Activated T-helper 1 cell treated with anti-CD3 and anti-CD28 coated beads, Interleukin-12 subunit alpha, Interleukin-12 subunit beta, Interleukin-2, Interleukin-4 antibody, amounts not matched to agents 30 ng/mL and 10 ng/mL and 1 ng/mL, durations not matched to agents 14 hours and 24 hours and 36 hours (primary cell): ENCODE measurements at places on chromosomes 16 and 17. TPM values are rescaled to one million over a fixed set of nuclear protein-coding genes. Genes with fewer than 3 reads are reported as not detected.

KCTD13 gene
- 53.7 and 58.2 TPM in 2 replicates for total RNA-seq

MSLN gene
- total RNA-seq = not detected in 2 replicates

AATK gene
- total RNA-seq = 0.61 and 0.62 TPM in 2 replicates

RTN4RL1 gene
- 1.0 TPM in 2 replicates for total RNA-seq

HS3ST4 gene
- not detected in 2 replicates for total RNA-seq

TMC8 gene
- 234 and 239 TPM in 2 replicates for total RNA-seq

RNF135 gene
- 8.6 and 10.6 TPM in 2 replicates for total RNA-seq

KIF2B gene
- total RNA-seq = not detected in 2 replicates

GCGR gene
- not detected in 2 replicates for total RNA-seq
